ENCODE measurements at places on chromosomes 4 and X. TPM values are rescaled to one million over a fixed set of nuclear protein-coding genes. Genes with fewer than 3 reads are reported as not detected.

SORCS2 gene
- 0.59 TPM for polyA plus RNA-seq

- DNase-seq: no peak
Observed at GRCh38 chr4:174358410-174358809, 74.7 kb downstream of the CEP44 start.

DNA sequence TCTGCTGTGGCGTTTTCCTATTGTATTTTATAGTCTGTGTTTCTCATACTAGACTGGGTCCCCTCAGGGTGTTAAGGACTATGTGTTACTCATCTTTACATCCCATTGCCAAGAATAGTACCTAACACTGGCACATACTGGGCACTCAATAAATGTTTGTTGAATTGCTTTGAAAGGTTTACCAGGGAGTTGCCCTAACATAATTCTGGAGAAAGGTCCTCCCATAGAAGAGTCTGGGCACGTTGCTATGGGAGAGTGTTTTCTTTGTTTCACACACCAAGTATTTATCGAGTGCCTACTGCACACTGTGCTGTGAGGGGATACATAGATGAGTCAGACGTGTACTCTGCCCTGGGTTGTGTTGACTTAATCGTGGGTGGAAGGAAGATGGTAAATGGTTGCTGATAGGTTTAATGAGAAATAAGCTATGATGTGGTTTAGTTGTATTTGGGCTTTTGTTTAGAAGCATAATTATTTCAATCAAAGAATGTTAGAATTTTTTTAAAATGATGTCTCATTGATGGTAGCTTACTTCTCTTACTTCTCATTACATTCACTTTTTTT, 42.9 kb downstream of the AFF1 start:
- DNase-seq: no peak

GRCh38 chr4:147704846-147705245, 20.9 kb upstream of the PRMT9 start:
- no peak for DNase-seq

- no peak for DNase-seq
Observed at GRCh38 chr4:147802346-147802745, 70.5 kb downstream of the ARHGAP10 start.

- DNase-seq: no peak
Observed at GRCh38 chr4:3205995-3206394, 43.0 kb upstream of the MSANTD1 start.

DNA sequence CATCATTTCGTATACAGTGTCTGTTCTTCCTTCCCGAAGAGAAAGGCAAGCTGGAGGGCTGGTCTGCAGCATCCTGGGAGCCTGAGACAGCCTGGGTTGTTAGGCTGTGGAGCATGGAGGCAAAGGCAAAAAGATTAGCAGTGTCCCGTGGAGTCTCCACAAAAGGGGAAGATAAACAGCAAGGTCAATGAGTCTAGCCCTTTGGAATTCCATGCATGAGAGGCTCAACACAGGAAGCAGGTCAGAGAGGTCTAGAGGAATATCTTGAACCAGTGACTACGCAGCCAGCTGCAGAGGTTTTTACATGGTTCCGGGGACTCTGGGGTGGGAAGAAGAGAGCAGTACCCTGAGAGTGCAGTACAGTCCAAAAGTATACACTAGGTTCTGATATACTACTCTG, 12.2 kb upstream of the MCF2 start:
- no peak for DNase-seq

CSAG3 gene
- polyA plus RNA-seq: not detected

ZAR1 gene
- not detected for polyA plus RNA-seq

GRCh38 chr4:8079916-8080753, 78.5 kb downstream of the ABLIM2 start:
- no peak for DNase-seq

DNA sequence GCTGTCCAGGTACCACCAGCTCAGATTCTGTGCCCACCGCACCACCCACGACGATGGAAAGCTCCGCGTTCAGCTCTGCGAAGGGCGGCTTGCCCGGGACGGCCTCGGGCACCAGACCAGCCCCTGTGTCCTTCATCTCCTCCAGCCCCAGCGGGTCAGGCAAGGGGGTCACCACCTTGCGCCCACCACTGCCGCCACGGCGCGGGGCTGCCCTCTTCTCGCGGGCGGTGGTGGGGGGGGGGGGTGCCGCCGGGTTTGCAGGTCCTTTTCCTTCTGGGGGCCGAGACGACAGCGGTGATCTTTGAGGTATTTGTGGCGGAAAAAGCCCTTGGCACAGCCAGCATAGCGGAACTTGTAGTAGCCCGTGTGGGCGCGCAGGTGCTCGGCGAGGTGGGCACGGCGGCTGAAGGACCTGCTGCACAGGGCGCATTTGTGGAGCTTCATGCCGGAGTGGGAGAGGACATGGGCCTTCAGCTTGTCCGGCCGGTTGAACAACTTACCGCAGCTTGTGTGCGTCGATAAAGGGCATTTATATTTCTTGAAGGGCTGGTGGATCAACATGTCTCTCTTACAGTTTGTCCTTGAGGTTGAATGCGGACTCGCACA, 50.9 kb downstream of the CFAP299 start:
- no peak for DNase-seq

DNA sequence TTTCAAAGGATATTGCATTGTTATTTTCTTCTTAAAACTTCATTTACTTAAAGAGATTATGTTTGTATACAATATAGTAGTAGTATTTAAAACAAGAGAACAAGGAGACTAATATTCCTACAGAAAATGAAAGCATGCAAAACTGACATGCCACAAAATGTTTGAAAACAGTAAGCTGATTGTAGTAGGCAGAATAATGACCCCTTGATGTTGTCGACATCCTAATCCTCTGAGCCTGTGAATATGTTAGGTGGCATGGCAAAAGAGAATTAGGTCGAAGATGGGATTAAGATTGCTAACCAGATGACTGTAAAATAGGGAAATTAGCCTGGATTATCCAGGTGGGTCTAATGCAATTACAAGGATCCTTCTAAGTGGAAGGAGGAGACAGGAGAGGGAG, 522.2 kb upstream of the NR3C2 start:
- DNase-seq: no peak

DNA sequence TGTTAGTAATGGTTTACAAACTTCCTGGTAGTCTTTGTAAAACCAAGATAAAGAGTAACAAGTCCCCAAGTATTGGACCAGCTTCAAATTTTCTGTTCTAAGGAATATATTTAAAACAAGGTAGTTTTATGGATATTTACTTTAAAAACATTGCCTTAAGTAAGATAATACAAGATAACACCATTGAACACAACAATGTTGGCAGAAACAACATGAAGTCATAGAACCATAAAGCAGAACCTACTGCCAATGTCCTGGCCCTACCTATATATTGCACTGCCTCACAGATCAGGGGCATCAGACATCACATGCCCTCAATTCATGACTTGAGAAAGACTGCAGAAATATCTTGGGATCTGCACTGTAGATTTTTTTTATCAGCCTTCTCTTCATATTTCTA, 1176.2 kb downstream of the PCDH7 start:
- DNase-seq: no peak

DNA sequence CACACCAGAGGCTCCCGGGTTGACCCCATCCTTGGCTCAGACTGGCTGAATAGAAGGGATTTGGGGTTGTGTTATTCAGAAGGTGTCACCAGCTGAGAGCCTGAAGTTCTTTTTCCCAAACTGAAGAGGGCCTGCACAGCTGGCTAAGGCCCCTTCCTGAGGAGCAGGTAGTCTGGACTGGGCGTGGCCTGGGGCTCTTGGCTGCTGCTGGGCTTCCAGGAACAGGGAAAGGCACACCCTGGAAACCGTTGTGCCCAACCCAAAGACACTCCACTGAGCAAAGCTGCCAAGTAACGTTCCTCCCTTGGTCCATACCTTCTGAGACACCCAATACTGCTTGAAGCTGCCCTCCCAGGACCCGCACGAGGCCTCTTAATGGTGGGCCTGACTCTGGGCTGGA, 8.3 kb upstream of the CXCR3 start:
- no peak for DNase-seq

PABPC4L gene
- 3.8 TPM for polyA plus RNA-seq

SSX2B gene
- polyA plus RNA-seq: not detected

PRAF2 gene
- polyA plus RNA-seq: 41.4 TPM

DNA sequence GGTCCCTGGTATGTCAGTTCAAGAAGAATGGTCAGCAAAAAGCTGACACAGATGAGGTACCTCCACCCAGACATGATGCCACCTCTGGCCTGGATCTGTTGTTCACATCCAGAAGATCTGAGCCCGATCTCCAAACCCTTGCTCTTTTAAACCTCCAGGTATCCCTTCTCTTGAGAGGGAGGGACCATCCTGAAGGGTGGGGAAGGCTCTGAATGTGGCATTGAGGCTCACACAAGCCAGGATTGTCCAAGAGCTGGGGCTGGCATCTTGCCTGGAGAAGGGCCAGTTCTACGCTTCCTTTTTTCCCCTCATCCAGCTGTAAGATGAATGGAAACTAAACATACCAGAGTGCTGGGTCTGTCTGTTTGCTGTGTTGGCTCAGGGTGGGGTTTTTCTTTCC, at the start of gene ITIH6:
TSS of gene ITIH6 (minus strand) at position 119 of the 400 bp plus-strand sequence. CDS start at position 74, 45 bp downstream.
- no peak for DNase-seq

GRCh38 chrX:18890049-18890381, 93.9 kb downstream of the PHKA2 start:
- no peak for DNase-seq

DNA sequence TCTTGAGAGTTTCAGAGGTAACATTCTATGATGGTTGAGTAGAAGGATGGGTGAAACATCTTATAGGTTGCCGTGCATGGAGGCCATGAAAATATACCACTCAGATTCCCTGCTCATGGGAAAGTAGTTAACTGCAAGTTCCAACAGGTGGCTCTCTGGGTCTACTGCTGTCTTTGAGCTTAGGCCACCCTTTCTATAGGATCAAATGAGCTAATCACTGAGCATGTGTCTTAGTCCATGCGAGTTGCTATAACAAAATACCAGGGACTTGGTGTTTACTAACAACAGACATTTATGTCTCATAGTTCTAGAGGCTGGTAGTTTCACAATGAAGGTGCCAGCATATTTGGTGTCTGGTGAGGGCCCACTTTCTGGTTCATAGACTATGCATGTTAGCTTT, 144.8 kb upstream of the UNC5C start:
- no peak for DNase-seq

KIT gene
- polyA plus RNA-seq: 3.3 TPM

PAGE1 gene
- not detected for polyA plus RNA-seq

- DNase-seq: no peak
Observed at GRCh38 chr4:136246876-136247275, 1285.4 kb downstream of the PCDH18 start.

TEX13D gene
- not detected for polyA plus RNA-seq

DNA sequence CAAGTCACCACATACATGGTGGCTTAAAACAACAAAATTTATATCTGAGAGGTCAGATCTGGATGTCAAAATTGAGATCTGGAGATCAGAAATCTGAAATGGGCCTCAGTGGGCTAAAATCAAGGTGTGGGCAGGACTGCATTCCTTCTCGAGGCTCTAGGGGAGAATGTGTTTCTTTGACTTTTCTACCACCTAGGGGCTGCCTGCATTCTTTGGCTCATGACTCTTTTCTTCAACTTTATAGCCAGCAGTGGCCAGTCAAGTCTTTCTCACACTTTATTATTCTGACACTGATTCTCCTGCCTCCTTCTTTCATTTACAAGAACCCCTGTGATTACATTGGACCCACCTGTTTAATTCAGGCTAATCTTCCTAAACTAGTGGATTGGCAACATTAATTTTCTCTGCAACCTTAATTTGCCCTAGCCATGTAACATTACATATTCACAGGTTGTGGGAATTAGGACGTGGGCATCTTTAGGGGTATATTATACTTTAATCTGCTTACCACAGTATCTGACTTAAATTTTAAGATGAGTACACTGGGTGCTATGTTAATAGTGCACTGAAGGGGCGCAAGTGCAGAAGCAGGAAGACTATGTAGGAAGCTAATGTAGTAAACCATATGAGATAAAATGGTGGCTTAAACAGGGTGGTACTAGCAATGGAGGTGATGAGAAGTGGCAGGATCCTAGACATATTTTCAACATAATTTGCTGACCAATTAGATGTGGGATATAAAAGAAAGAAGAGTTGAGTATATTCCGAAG, 188.0 kb downstream of the SLC4A4 start:
- no peak for DNase-seq

GRCh38 chr4:55214172-55214571, 88.8 kb upstream of the KDR start:
- no peak for DNase-seq

DNA sequence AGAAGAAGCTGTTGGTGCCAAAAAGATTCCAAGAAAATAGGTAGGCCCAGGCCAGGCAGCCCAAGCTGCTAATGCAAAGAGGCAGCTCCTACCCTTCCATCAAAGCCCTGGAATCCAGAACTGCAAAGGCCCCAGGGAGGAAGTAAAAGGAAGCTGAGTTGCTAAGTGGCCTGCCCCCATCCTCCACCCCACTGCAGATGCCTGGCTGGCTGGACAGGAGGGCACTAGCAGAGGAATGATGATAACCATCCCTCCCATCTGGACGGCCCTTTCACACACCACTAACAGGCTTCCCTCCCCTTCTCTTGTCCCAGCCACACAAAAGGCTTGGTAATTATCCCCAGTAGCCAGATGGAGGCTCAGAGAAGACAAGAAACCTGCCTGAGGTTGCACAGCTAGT, 32.4 kb upstream of the PJA1 start:
- DNase-seq: no peak

MAGEA3 gene
- 0.06 TPM for polyA plus RNA-seq

GRCh38 chr4:38056011-38056685, 96.0 kb downstream of the PTTG2 start:
- no peak for DNase-seq

DNA sequence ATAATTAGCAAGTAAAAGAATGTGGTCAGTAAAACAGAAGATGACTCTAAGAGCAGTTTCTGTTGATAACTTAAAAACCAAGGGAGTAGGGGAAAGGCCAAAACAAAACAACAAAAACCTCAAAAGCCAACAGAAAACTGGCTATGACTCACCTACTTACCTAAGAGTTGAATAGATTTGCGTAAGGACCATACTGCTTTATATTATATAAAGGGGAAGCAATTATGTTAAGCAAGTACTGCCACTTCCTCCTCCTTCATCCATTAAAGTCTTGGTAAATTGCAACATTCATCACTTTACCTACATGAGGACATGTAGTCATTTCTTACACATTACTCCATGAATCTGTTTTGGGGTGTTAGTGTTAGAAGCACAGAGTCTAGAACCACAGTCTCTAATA, 85.9 kb upstream of the FAM47A start:
- no peak for DNase-seq

SLC6A14 gene
- not detected for polyA plus RNA-seq

ASB12 gene
- not detected for polyA plus RNA-seq

GRCh38 chrX:38850807-38851544, 49.7 kb downstream of the MID1IP1 start:
- no peak for DNase-seq

WDR17 gene
- polyA plus RNA-seq: 0.10 TPM

All from BJ (cell line).